A172 (cell line): ENCODE measurements at places on chromosomes 1 and 21. TPM values are rescaled to one million over a fixed set of nuclear protein-coding genes. Genes with fewer than 3 reads are reported as not detected.

DNA sequence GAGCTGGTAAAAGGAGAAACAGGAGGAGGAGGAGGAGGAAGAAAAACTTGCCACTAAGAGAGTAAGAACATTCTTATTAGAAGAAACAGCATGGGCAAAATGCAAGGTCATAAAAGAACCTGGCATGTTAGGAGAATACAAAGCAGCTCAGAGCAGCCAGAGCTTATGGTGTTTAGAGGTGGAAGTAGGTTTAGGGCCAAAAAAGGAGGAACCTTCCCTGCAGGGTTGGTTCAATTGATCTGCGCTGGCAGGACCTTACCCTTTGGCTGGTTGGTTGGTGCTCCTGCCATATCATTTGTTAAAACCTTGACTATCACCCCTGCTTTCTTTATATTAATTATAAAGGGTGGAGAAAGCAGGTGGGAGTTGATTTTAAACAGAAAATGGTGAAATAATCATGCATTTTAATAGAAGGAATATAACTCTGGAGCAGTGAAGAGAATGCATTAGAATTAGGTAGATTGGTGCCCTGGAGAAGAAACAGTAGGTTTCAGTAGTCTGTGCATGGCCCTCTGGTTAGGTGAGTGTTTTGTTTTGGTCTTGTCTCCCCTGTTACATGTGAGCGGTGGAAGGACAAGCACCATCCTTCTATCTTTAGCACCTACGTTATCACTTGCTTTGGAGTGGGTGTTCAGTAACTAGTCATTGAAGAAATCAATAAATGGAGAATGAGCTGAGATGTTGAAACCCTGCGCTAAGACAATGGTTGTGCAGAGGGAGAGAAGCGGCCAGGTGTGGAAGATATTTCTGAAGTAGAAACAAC is 110.4 kb upstream of the NGF start:
- DNase-seq, result no peak

DNA sequence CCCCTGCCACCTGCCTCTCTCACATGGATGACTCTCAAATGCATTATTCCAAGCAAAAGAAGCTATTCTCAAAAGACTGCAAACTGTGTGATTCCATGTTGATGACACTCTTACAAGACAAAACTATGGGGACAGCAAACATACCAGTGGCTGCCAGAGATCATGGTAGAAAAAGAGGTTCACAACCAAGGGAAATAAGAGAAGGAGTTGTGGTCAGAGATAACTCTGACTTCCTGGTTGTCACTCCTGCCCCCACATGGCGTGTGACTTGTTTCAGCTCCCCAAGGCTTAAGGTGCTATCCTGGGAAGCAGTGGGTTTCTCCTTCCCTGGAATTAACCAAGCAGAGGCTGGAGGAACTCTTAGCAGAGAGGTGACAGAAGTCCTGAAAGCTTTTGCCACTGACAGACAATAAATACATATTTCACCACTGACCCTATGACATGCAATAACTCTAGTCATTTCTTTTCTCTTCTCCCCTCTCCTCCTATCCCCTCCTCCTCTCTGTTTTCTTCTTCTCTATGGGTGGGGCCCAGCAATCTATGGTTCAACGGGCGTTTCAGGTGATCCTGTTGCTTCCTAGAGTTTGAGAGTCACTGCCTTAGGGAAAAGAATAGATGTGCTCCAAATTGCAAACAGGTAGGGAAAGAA is 185.1 kb downstream of the FCRL5 start:
- no peak for DNase-seq

GRCh38 chr1:25198663-25199252 is 33.5 kb downstream of the SYF2 start:
- no peak for DNase-seq

DNA sequence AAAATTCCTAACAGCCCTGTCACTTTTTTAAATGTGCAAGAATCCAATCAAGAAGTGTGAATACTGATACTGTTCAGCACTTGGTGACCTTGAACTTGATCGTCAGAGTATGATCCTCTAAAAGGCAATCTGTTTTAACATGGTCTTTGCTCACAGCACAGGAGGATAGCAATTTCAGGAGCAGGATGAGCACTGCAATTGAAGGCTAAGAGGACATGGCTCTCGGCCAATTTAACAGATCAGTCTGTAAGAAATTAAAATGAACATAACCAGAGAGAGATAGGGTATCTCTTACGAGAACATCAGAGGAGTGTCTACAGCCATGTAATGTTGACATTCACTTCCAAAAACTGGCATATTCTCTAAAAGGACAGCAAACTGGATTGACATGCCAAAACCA is 243.1 kb downstream of the LTN1 start:
- DNase-seq, result no peak

- DNase-seq, result peak; percentile 86
Measured at GRCh38 chr1:58784758-58785441, 1.1 kb upstream of the JUN start.

GRCh38 chr1:223011505-223011856 is 131.6 kb downstream of the TLR5 start:
- DNase-seq, result no peak

GRCh38 chr1:70948396-70949017 is 99.1 kb downstream of the PTGER3 start:
- no peak for DNase-seq

DNA sequence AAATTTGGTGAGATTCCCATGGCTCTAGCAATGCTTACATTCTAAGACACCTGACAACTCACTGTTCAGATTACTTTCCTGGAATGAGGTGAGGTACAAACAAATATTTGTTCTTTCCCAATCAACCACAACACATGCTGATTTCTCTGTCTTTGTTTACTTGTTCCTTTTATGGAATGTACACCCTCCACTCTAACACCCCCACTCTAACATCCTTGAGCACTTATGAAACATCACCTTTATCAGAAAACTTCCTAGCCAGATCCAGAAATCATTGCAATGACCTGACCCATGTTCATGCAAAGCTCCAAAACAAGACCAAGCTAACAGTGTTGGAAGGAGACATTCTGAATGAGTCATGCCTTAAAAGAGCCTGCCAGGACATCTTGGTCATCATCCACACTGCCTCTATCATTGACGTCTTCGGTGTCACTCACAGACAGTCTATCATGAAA is 35.5 kb downstream of the HSD3B1 start:
- DNase-seq, result no peak

GRCh38 chr21:42564561-42564971 is 50.9 kb downstream of the SLC37A1 start:
- no peak for DNase-seq

DNA sequence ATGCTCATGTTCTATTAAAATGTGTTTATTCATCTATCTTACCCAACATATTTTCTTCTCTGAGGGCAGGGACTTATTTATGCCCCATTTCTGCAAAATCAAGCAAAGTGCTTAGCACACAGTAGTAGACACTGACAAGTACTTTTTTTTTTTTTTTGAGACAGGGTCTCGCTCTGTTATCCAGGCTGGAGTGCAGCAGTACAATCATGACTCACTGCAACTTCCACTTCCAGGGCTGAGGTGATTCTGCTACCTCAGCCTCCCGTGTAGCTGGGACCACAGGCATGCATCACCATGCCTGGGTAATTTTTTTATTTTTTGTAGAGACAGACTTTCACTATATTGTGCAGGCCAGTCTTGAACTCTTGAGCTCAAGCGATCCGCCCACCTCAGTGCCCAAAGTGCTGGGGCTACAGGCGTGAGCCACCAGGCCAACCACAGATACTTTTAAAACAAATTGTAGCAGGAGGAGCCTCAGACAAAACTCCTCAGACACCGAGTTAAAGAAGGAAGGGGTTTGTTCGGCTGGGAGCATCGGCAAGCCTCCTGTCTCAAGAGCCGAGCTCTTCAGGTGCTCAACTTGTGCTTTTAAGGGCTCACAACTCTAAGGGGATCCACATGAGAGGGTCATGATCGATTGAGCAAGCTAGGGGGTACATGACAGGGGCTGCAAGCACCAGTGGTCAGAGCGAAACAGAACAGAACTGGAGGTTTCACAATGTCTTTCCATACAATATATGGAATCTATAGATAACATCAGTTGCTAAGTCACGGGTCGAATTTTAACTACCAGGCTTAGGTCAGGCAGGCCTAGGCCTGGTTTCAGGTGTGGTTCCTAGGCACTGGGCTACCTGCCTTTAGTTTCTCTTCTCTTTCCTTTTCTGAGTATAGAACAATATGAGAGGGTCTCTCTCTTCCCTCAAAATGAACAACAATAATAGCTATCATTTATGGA is 5.7 kb upstream of the TMEM167B start:
- peak; percentile 19 for DNase-seq

DNA sequence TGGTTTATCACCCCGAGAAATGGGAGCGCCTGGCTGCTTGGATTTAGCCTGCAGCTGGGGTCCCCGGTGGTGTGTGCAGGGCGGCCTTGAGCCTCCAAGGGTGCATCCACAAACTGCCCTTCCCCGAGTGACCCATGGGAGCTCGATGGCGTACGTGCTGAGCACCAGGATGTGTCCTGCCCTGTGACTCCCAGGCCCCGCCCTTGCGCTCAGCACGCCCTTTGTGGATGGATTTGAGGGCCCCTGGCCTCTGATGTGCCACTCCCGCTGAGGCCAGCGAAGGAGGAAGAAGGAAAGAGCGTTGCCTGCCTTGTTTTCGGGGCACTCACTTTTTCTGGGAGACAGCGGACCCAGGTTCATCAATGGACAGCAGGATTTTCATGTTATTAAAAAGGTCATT is 1.7 kb upstream of the TFF3 start:
- DNase-seq, result no peak

DNA sequence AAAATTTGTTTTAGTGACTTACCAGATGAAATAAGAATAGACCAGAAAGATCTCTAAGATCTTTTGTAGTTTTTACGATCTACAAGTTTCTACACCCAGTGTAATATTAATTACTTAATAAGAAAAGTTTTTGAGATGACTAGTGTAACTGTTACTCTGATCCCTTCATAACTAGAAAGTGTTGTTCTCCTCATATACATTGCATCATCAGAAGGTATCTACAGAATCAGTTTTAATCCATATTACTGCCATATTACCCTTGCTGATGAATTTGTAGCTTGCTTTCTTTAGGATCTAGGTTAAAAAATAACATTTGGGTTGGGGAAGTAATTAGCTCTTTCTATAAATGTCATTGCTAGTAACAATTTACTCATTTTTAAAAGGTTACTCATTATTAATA is 72.5 kb downstream of the GPR161 start:
- DNase-seq, result no peak

GRCh38 chr1:41609166-41609883 is 124.8 kb upstream of the EDN2 start:
- no peak for DNase-seq

- DNase-seq, result no peak
Measured at GRCh38 chr1:71918630-71919029, 363.7 kb downstream of the NEGR1 start.

GRCh38 chr1:225921734-225922709 is 2.0 kb downstream of the PYCR2 start:
- DNase-seq, result no peak

- DNase-seq, result no peak
Measured at GRCh38 chr1:114081437-114082303, 72.0 kb downstream of the SYT6 start.

DNA sequence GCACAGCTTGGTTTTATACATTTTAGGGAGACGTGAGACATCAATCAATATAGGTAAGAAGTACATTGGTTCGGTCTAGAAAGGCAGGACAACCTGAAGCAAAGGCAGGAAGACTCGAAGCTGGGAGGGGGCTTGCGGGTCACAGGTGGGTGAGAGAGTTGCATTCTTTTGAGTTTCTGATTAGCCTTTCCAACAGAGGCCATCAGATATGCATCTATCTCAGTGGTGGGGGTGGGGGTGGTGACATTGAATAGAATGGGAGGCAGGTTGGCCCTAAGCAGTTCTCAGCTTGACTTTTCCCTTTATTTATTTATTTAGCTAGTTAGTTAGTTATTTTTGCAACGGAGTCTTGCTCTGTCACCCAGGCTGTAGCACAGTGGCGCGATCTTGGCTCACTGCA is 85.6 kb downstream of the WDR4 start:
- no peak for DNase-seq

- peak; percentile 29 for DNase-seq
Measured at GRCh38 chr1:26784023-26784871, 3.5 kb upstream of the PIGV start.

- DNase-seq, result peak; percentile 99
Measured at GRCh38 chr21:31282095-31282709, 61.9 kb downstream of the TIAM1 start.

DNA sequence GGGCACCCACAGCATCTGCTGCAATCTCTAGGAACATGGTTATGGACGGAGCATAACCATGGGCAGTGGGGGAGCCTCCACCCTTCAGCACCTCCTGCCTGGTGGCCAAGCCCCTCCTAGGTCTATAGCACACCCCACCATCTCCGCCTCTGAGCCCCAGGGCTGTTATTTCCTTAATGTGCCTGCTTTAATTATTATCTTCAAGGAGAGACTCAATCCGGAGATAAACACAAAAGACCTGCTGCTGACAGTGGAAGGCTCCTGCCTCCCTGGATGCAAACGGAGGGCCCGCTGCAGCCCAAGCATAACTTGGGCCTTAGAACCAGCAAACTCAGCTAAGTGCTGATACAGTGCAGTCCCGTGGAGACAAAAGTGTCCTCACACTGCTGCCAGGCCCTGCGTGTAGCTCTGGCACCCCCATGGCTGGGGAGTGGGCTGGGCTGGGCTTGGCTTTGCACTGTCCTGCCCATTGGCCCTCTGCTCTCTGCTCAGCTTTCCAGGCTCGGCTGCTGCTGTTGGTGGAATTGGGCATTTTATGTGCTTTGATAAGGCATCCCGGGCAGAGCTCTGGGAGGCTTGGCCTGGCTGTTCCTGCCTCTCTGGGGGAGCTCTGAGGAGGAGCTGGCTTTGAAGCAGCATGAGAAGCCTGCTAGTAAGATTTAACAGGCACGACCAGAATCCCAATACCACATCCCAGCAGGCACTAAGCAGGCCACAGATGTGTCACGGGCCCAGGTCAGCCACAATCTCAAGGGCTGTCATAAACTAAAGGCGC is 620.2 kb downstream of the PTPRU start:
- DNase-seq, result no peak

DNA sequence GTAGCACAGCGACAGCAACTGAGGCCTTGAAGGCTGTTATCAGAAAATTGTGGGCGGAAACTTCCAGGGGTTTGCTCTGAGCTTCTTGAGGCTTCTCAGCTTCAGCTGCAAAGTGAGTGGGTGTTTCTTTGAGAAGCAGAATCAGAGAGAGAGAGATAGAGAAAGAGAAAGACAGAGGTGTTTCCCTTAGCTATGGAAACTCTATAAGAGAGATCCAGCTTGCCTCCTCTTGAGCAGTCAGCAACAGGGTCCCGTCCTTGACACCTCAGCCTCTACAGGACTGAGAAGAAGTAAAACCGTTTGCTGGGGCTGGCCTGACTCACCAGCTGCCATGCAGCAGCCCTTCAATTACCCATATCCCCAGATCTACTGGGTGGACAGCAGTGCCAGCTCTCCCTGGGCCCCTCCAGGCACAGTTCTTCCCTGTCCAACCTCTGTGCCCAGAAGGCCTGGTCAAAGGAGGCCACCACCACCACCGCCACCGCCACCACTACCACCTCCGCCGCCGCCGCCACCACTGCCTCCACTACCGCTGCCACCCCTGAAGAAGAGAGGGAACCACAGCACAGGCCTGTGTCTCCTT is at the start of gene FASLG:
TSS of gene FASLG (plus strand) at position 233 of the 583 bp plus-strand sequence. CDS start at position 332, 99 bp downstream.
- no peak for DNase-seq

FNDC10 gene
- not detected in 2 replicates for total RNA-seq

FCRL6 gene
- 0.24 TPM in 1 of 2 replicates, not detected in the other for total RNA-seq

RAVER2 gene
- 18.0 and 18.6 TPM in 2 replicates for total RNA-seq

YBEY gene
- 13.7 and 25.5 TPM in 2 replicates for total RNA-seq

MT1HL1 gene
- total RNA-seq, result not detected in 2 replicates

TPRG1L gene
- 6.7 and 9.4 TPM in 2 replicates for total RNA-seq

BATF3 gene
- 1.6 and 2.1 TPM in 2 replicates for total RNA-seq

TEKT2 gene
- not detected in 2 replicates for total RNA-seq

PRDM16 gene
- total RNA-seq, result 0.84 and 1.5 TPM in 2 replicates

SNX7 gene
- total RNA-seq, result 65.5 and 72.5 TPM in 2 replicates

NHLH1 gene
- total RNA-seq, result not detected in 2 replicates

RHBDL2 gene
- 1.2 and 3.3 TPM in 2 replicates for total RNA-seq

TMPRSS15 gene
- total RNA-seq, result 0.02 and 0.12 TPM in 2 replicates

RSRP1 gene
- 22.4 and 29.8 TPM in 2 replicates for total RNA-seq

GPATCH4 gene
- 53.1 and 54.1 TPM in 2 replicates for total RNA-seq
